ENCODE measurements at places on chromosomes 4 and X.
A peak's percentile ranks its signal among the peaks of the same experiment; 100 is the strongest.

- no peak for DNase-seq
Measured at GRCh38 chr4:3497523-3498389, 34.5 kb downstream of the LRPAP1 start.

DNA sequence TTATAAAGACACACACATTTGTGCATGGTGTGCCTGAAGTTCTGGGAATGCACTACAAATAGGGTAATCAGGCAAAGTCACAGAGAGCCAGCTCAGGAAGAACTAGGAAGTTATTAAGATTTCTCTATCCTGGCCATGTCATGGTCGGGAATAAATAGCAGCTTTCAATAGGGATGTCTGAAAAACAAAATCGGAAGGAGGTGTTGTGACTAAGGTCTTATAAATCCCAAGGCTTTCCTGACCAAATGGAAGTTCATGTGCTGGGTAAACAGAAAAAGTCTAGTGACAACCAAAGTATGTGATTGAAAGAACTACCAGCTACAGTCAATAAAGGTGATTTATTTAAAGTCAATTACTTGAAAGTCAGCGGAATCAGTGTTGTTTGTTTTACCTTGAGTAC is 262.5 kb upstream of the HS3ST1 start:
- no peak for DNase-seq

DNA sequence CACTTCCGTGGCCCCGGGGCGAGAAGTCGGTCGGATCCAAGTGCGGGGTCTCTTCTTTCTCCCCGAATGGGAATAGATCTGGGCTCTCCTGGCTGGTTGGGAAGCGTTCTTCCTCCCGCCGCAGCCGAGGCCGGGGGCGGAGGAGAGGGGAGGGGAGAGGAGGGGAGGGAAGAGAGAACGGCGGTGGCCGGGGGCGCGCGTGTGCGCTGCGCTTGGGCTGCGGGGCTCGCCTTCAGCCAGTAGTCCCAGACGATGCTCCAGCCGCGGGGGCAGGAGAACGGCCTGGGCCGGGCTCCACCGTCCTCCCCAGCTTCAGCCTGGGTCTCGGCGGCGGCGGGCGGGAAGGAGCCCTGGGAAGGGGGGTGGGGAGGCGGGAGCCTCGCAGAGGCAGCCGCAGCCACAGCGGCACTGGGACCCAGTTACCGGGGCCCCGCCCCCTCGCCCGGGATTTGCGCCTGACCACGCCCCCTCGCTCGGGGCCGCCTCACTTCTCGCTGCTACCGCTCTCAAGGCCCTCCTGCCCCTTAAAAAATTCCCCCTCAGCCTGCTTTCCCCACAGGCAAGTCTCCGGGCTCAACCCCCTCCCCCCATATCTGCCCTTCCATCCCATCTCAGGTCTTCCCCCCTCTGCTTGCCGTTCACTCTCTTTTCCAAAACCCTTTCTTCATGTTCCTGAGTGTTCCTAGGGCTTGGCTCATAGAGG is at the start of gene FGD1:
Gene FGD1 (minus strand): TSS at position 421 of the 703 bp plus-strand sequence. CDS start 802 bp downstream, outside the sequence.
- peak; percentile 10 for DNase-seq

DNA sequence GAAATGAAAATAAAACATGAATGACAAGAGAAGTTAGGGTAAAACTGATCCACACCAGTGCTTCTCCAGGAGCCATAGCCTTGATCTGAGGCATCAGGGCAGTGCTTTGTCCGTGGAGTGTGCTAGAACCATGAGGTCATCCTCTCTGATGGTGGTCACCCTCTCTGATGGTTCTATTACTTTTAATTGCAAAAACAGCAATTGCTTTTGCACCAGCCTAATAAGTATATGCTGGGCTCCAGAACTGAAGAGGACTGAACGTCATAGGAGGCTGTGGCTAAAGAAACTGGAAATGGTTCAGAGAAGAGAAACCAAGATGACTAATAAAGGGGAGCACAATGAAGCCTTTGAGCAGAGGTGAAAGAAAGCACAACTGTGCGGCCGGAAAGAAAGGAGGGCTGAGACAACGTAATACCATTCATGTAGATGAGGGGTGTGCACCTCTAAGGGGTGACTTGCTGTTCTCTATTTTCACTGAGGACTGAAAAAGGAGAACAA is 17.0 kb upstream of the TMEM154 start:
- DNase-seq = peak; percentile 43

DNA sequence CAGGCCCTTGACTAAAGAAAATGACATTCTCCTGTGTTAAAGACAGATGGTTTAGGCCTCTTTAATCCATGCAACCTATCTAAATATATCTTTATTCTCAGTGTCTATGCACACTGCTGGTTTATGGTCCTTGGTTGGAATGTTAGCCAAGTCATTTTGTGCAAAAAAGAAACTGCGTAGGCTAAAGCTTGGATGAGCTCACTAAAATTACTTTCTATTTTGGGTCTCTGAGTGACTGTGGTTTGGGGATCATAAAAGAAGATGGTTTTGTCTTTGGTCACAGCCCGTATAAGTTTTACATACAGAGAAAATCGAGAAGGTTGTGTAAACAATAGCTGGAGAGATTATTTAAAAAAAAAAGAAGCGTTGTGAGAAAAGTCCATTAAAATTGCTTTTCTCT is 443.6 kb downstream of the UBE2NL start:
- no peak for DNase-seq

GRCh38 chrX:22526339-22526738 is 253.6 kb downstream of the CBLL2 start:
- DNase-seq = no peak

- DNase-seq = no peak
Measured at GRCh38 chrX:34884817-34885216, 57.8 kb upstream of the FAM47B start.

- DNase-seq = no peak
Measured at GRCh38 chr4:130336585-130337217, 1240.7 kb downstream of the C4orf33 start.

DNA sequence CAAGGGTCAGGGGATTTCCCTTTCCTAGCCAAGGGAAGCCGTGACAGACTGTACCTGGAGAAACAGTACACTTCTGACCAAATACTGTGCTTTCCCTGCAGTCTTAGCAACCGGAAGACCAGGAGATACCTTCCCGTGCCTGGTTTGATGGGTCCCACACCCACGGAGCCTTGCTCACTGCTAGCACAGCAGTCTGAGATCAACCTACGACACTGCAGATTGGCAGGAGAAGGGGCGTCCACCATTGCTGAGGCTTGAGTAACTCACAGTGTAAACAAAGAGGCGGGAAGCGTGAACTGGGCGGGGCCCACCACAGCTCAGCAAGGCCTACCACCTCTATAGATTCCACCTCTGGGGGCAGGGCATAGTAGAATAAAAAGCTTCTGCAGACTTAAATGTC is 48.7 kb upstream of the SRD5A3 start:
- DNase-seq = no peak

GRCh38 chr4:153966641-153967040 is 177.8 kb upstream of the SFRP2 start:
- DNase-seq = no peak

- DNase-seq = no peak
Measured at GRCh38 chrX:134969726-134970125, 21.1 kb upstream of the SMIM10 start.

DNA sequence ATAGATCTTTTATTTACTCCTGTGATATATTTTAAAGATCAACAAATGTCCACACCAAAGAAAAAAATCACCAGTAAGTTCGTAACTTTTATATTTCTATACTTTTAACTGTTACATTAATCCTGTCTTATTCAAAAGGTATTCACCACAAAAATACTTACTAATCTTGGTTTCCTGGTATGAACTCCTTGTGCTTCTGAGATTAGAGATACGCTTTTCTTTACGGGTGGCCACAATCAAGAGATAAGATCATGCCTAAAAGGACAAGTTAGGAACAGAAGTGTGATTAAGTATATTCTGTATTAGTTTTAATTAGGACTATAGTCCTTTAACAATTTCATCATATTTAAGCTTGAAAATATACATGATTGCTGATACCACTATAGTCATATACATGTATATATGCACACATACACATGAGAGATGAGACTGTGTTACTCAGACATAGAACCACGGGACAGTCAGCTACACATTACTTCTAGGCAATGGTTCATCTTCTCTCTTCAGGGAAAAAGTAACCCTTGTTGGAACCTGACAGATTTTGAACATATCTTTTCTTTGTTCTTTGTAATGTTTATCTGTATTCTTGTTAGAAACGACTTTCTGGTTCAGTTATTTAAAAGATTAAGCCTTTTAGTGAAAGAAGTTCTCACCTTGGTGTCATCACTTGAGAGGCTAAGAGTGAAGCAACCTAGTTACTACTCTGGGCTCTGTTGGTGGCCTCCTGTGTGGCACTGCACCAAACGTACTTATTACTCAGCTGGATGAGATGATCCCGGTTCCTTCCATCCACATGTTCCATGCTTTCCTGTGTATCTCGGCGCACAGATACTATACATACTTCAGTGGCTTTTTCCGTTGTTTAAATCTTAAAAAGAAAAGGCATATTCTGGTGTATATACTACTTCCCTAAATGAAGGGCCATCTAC is 146.1 kb downstream of the CBR4 start:
- no peak for DNase-seq

- no peak for DNase-seq
Measured at GRCh38 chrX:131830400-131831184, 192.5 kb upstream of the STK26 start.

- DNase-seq = no peak
Measured at GRCh38 chr4:105556206-105556605, 3.8 kb downstream of the ARHGEF38 start.

DNA sequence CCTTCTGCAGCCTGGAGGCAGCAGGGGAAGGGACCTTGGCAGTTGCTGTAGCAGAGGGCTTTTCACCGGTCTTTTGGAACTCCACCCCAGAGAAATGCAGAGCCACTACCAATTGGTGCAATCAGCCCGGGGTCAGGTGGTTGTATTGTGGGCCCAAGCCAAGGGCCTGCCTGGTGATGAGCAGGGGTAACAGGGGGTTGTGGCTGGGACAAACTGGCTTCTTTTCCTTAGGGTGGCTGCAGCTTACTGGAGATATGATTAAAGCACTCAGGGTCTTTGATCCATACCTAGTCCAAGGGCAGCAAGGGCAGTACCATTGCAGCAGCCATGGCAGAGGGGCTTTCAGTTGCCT is 28.1 kb downstream of the ENPEP start:
- no peak for DNase-seq

DNA sequence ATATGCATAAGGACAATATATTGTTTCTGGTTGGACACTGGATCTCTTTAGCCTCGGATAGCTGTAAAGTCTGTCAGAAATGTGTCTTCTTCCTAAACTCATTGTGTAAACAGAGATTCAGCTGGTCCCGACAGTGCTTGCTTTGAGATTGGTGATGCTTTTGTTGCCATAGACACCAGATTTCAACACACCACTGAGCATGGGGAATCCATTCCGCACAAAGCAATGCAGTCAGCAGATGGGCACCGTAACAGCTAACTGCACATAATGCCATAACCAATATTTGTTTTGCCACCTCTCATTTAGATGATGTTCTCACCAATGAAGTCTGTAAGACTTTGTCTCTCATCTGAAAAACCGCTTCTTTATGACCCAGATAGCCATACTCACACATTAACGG is 33.3 kb upstream of the FAM47C start:
- no peak for DNase-seq

GRCh38 chr4:113822555-113823290 is 61.2 kb upstream of the CAMK2D start:
- DNase-seq = no peak

- no peak for DNase-seq
Measured at GRCh38 chrX:369563-370101, 17.1 kb downstream of the PPP2R3B start.

DNA sequence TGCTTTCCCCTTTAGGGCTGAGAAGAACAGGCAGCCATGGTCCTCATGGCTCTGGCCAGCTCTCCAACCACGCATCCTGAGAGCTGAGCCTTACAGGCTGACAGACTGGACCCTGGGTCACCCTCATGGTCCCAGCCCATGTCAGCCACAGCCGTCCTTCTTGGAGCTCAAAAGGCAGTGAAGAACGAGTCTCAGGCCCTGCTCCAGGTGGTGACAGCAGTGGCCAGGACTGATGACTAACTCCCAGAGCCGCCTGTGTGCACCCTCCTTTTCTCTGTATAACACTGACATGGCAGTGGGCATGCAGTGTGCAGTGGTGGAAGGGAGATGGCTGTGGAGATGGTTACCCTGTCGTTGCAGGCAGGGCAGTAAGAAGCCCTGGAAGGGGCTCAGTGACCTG is 10.3 kb upstream of the DUSP9 start:
- no peak for DNase-seq

DNA sequence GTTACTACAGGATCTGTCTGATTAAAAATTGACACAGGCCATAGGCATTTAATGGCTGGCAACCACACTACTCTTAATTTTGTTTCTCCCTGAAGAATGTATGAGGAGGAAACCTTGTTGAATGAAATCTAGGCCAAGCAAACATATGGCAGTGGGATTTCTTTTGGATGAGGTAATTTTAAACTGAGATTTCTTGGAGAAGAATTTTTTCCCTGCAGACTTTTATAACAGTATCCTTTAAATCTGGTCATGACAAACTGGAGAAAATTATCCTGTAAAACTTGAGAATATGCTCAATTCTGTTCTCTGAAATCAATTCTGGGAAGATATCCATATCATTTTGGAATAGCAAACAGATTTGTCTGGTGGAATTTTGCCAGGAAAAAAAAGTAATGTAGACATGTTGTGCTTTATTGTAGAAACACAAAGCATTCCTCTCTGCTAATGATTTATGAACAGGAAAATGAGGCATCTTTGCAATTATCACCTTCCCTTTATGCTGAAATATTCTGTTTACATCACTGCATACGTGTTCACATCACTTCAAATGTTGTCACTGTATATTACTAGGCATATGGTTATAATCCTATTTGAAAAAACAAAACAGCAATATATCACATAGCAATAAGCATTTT is 108.3 kb upstream of the ARSJ start:
- DNase-seq = no peak

DNA sequence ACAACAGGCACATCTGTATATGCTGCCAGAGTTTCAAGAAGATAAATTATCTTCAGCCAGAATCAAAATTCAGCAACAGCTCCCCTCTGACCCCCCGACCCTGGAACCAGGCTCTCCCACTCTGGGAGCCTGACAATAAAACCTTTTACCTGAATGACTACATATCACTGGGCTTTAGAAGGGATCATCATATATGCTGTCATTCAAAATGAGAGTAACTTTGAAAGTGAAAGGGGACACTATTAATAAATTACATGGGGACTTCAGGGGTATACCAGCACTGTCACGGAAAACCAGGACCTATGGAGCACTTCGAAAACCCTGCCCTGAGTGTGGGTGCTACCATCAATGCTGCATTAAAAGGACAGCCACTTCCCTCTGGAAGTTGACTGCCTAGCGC is 26.2 kb downstream of the TSPAN5 start:
- no peak for DNase-seq

DNA sequence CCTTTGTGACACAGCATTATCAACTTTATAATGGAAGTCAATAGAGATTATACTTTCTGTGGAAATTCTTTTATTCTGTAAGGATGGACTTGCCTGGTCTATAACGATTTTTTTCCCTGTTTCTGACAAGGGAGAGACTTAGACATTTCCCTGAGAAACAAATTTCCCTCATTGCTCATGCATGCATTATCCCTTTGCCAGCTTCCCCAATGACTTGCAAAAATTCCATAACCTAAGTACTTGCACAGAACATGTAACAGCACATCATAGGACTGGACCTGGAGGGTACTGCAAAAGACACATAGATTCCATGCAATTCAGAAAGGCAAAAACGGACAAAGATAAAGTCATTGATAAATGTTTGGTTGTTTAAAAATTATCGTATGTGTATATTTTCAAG is 166.7 kb downstream of the FHIP1A start:
- no peak for DNase-seq

- DNase-seq = no peak
Measured at GRCh38 chr4:159175989-159176375, 73.1 kb downstream of the RAPGEF2 start.
